Breast epithelium (tissue), 4 donors: ENCODE measurements at places on chromosomes 7 and 10. TPM values are rescaled to one million over a fixed set of nuclear protein-coding genes. Genes with fewer than 3 reads are reported as not detected.

Gene IMMP2L
- total RNA-seq = 30.8 TPM

DNA sequence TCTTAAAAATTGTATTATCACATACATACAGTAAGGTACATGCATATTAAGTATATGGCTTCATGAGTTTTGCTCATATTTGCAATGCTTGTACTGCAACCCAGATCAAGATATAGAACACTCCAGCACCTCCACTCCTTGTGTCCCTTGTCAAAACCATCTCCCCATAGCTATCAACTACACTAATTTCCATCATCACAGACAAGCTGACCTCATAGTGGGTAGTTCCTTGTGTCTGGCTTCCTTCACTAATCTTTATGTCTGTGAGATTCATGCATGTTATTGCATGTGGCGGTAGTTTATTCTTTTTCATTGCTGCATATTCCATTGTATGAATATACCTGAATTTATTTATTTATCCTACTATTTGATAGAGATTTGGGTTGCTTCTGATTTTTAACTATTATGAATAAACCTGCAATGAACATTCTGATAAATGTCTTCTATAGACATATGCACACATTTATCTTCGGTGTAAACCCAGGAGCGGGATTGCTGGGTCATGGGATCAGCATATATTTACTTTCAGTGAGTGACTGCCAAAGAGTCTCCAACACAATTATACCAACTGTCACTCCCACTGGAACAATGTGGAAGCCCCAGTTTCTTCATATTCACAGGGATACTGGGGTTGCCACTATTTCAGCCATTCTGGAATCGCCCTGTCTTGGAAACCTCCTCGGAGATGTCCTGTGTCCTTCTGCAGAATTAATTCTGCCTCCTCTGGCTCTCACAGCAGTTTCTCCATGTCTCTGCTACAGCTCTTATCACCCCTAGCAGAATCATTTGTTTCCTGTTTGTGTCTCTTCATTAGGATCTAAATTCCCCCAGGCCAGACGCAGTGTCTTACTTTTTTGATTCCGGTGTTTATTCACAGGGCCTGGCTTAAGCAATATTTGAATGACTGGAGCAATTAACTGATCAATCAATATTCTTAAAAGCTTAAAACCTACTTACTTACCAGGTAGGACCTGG is 14.7 kb upstream of the ADAM12 start:
- no peaks in the 10 kb centered on the region for H3K4me1 ChIP-seq
- no peaks in the 10 kb centered on the region for H3K36me3 ChIP-seq
- no peak overlapping the region for H3K27ac ChIP-seq
- DNase-seq = no peak

GRCh38 chr10:36381748-36382147 is 739.7 kb upstream of the FZD8 start:
- H3K4me1 ChIP-seq = peaks cover 4% of the 10 kb centered on the region
- peak overlapping the region; percentile 25 for H3K27ac ChIP-seq
- H3K36me3 ChIP-seq = no peaks in the 10 kb centered on the region
- H3K4me3 ChIP-seq = no peak overlapping the region
- H3K27me3 ChIP-seq = no peaks in the 10 kb centered on the region

GRCh38 chr7:43764039-43764761 is 5.7 kb downstream of the BLVRA start:
- no peaks in the 10 kb centered on the region for H3K4me1 ChIP-seq
- H3K36me3 ChIP-seq = no peaks in the 10 kb centered on the region
- H3K27ac ChIP-seq = peak overlapping the region; percentile 81
- DNase-seq = no peak

Gene CPEB3
- total RNA-seq = 5.2 TPM

- no peak overlapping the region for H3K27ac ChIP-seq
- H3K4me1 ChIP-seq = no peaks in the 10 kb centered on the region
- DNase-seq = no peak
- H3K4me3 ChIP-seq = no peak overlapping the region
- no peaks in the 10 kb centered on the region for H3K27me3 ChIP-seq
These were observed 537.1 kb upstream of the POM121L12 start for GRCh38 chr7:52498366-52498765.

- H3K27ac ChIP-seq = no peak overlapping the region
- H3K4me1 ChIP-seq = no peaks in the 10 kb centered on the region
- DNase-seq = no peak
- H3K36me3 ChIP-seq = no peaks in the 10 kb centered on the region
These were observed 228.1 kb upstream of the PFKP start for GRCh38 chr10:2839081-2839725.

- no peak for DNase-seq
- H3K4me3 ChIP-seq = no peak overlapping the region
- H3K36me3 ChIP-seq = no peaks in the 10 kb centered on the region
- H3K27me3 ChIP-seq = no peaks in the 10 kb centered on the region
- H3K27ac ChIP-seq = no peak overlapping the region
These were observed 203.0 kb upstream of the MEOX2 start for GRCh38 chr7:15889507-15889906.
